Cardiac muscle cell (in vitro differentiated cells and primary cell): ENCODE measurements at places on chromosomes 3 and 15. TPM values are rescaled to one million over a fixed set of nuclear protein-coding genes. Genes with fewer than 3 reads are reported as not detected.

GRCh38 chr3:71063773-71064290 is 519.7 kb downstream of the FOXP1 start:
- H3K27me3 ChIP-seq, result no peaks in the 10 kb centered on the region
- peak overlapping the region; percentile 99 for H3K27ac ChIP-seq
- H3K4me1 ChIP-seq, result peaks cover 53% of the 10 kb centered on the region
- peak overlapping the region; percentile 83 for H3K4me3 ChIP-seq
- no peaks in the 10 kb centered on the region for H3K36me3 ChIP-seq
- DNase-seq, result peak; percentile 58

DNA sequence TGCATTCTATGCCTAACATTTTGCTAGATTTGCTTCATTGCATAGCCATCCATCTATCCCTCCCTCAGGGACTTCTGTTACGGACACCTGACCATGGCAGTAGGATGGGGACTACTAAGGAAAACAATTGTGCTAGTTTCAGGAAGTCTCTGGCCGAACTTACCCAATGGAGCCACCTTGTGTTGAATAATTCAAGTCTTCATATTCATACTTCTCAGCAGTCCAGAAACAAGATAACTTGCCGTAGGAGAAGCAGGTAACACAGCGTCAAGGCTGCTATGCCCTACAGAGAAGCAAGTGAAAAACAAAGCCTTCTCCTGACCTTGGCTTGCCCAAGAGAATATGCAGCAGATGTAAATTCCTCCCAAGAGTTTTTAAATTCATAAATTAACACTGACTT is 685.3 kb downstream of the GRM7 start:
- H3K4me3 ChIP-seq, result no peak overlapping the region
- no peaks in the 10 kb centered on the region for H3K36me3 ChIP-seq
- H3K27ac ChIP-seq, result no peak overlapping the region
- no peaks in the 10 kb centered on the region for H3K4me1 ChIP-seq

UROC1 gene
- total RNA-seq, result not detected in 2 replicates

NPTN gene
- total RNA-seq, result 243 and 360 TPM in 2 replicates
